ENCODE measurements at places on chromosomes 12 and 14. TPM values are rescaled to one million over a fixed set of nuclear protein-coding genes. Genes with fewer than 3 reads are reported as not detected.

DNA sequence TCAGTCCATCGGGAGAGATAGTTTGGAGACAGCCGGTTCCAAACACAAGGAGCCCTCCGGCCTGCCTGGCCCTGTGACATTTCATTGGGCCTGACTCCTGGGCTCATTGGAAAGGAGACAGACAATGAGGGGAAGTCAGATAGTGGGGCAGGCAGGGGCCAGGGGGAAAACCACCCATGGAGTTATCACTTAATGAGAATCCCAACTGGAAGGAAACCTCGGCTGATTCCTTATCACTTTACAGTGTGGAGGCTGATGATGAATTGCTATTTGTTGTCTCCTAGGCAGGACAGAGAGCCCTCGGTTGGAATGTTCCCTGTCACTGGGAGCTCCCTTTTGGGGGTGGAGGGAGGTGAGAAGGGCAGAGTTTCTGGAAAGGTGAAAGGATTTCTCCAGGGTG lies 44.4 kb downstream of the TBX5 start:
- DNase-seq, result no peak

DNA sequence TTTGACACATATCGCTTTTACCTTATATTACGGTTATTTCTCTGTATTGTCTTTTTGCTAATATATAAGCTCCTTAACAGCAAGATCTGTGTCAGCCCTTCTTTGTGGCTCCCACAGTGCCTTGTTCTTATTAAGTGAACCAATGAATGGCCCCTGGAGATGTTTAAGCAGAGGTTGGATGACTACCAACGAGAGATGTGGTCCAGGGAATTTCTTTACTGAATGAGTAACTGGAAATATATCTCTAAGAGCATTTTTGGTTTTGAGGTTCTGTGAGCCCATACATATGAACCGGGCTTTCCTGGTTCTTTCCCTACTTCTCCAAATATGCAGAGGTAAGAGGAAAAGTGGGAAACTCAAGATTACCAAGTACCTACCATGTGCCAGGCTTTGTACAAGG lies 23.5 kb downstream of the CALCOCO1 start:
- no peak for DNase-seq

- DNase-seq, result no peak
Measured at GRCh38 chr12:2876431-2877046, 435 bp downstream of the FOXM1 start.

GRCh38 chr14:75445963-75446362 lies 18.1 kb downstream of the JDP2 start:
- DNase-seq, result no peak

DNA sequence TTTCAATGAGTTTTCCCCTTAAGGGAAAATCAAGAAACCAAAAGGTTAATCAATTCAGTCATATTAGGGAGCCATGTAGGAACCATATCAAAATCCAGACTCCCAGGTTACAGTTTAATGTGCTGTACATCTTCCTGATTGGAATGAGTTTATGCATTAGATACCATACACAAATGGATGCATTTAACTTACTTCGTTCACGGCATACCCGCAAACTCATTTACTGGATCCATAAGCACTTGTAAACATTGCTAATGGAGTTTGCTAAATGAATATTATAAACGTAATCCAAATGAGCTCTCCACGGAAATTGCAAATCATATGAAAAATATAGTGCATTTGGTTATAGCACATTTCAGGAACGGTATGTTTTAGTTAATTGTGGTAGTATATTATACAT lies 228.9 kb upstream of the G2E3 start:
- DNase-seq, result no peak

- DNase-seq, result no peak
Measured at GRCh38 chr12:91766454-91766853, 379.2 kb downstream of the BTG1 start.

- DNase-seq, result no peak
Measured at GRCh38 chr12:87849074-87849473, 180.1 kb downstream of the C12orf50 start.

GRCh38 chr14:87522575-87522974 lies 470.4 kb downstream of the GALC start:
- no peak for DNase-seq

DNA sequence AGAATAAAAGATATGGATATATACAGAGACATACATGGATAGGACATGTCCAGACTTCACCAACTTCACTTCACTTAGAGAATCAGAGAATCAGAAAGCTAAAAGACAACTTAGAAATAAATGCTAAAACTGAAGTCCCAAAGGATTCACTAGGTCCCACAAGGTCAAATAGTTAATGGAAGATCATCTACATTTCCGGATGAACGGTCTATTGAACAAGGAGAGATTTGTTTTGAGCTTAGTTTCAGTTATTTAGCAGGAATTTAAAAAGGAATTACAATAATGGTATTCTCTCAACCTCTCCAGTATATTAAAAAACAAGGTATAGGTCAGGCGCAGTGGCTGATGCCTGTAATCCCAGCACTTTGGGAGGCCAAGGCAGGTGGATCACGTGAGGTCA lies 187.0 kb downstream of the MED13L start:
- DNase-seq, result no peak

DNA sequence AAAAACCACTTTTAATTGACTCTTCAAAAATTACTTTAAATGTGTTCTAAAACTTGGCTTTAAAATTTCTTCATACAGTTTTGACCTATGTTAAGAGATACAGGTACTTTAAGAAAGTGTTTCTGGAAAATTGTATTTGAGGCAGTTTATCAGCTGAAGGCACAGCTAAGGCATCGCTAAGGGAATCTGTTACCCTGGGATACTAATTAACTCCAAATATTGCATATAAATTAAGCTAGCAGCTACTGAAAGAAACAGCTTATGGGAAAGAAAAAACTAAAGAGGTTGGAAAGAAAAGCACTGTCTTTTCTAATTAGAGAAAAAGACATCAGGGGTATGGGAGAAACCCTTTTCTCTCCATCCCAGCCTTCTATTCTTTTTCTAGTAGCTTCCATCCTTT lies 134.1 kb upstream of the SLC35F4 start:
- DNase-seq, result no peak

GRCh38 chr12:119301379-119301778 lies 33.1 kb upstream of the CCDC60 start:
- DNase-seq, result no peak

DNA sequence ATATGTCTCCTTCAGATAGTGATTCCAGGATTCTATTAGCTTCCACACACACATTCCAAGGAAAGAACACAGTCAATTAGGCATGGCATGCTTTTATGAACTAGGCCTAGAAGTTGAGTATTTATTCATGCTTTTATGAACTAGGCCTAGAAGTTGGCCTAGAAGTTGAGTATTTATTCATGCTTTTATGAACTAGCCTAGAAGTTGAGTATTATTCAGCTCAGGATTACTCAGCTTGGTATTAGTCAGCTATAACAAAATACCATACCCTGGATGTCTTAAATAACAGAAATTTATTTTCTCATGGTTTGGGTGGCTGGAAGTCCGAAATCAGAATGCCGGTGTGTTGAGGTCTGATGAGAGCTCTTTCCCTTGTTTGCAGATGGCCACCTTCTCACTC lies 442.7 kb upstream of the FLRT2 start:
- DNase-seq, result no peak

GRCh38 chr12:133227281-133227852 lies 8.3 kb downstream of the ANHX start:
- no peak for DNase-seq

GRCh38 chr12:55693323-55694187 lies 14.1 kb downstream of the ITGA7 start:
- no peak for DNase-seq

Gene TBX3
- total RNA-seq, result 85.1 TPM
